Upper lobe of left lung (tissue), 6 donors: ENCODE measurements at places on chromosomes 13 and 19.

GRCh38 chr19:50780753-50781435 lies 9.3 kb upstream of the ACP4 start:
- DNase-seq, result no peak

- no peak for DNase-seq
These were observed 1.5 kb downstream of the CERS1 start for GRCh38 chr19:18894254-18895037.

- peak; percentile 25 for DNase-seq
These were observed 69.2 kb downstream of the TEX26 start for GRCh38 chr13:31001647-31002046.

GRCh38 chr19:39813264-39813993 lies 20.5 kb downstream of the DYRK1B start:
- no peak for DNase-seq

- no peak for DNase-seq
These were observed 23.8 kb downstream of the PRAM1 start for GRCh38 chr19:8478598-8478997.

GRCh38 chr13:76129305-76130000 lies 493.3 kb downstream of the LMO7 start:
- no peak for DNase-seq

DNA sequence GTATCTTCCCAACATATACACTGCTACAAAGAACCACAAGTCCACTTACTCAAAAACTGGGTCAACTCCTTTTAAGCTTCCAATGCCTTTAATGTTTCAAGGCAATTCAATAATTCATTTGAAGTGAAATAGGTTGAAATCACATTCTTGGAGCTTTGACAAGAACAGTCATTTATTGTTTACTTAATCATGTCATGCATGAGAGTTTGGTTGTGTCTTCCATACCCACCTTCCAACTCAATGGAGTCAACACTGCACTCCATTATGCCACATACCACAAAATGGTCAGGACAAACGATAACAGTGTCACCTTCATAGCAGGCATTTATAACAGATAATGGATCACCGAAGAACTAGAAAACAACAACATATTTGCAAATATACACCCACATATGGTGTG lies 506.3 kb downstream of the UQCRFS1 start:
- no peak for DNase-seq

DNA sequence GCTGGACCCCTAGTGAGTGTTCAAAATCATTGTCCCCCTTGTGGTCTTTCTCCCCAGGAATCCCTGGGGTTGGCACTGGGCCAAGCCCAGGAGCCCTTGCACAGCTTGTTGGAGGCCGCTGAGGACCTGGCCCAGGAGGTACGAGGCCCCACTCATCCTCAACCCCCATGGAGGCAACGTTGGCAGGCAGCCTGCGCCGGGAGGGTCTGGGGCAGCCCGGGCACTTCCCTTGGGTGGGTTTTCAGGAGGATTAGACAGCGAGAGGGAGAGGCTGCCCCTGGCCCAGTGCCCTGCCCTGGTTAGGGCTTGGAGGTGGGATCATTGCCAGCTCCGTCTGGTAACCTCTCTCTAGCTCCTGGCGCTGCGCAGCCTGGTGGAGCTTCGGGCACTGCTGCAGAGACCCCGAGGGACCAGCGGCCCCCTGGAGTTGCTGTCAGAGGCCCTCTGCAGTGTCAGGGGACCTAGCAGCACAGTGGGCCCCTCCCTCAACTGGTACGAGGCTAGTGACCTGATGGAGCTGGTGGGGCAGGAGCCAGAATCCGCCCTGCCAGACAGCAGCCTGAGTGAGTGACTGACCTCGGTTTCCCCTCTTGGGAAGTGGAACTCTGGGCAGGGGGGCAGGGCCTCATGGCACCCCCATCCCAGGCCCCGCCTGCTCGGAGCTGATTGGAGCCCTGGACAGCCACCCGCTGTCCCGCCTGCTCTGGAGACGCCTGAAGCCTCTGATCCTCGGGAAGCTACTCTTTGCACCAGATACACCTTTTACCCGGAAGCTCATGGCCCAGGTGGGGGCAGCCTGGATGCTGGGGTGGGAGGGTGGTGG lies 3.0 kb downstream of the ABCA7 start:
- DNase-seq, result peak; percentile 75

- DNase-seq, result no peak
These were observed 15.7 kb downstream of the TJP3 start for GRCh38 chr19:3723883-3724282.

DNA sequence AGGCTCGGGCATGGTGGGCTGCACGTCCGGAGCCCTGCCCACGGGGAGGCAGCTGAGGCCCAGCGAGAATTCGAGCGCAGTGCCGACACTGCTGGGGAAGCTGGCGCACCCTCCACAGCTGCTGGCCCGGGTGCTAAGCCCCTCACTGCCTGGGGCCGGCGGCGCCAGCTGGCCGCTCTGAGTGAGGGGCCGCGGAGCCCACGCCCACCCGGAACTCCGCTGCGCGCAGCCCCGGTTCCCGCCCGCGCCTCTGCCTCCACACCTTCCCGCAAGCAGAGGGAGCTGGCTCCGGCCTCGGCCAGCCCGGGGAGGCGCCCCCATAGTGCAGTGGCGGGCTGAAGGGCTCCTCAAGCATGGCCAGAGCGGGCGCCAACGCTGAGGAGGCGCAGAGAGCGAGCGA lies 2080.4 kb downstream of the PCDH9 start:
- no peak for DNase-seq

- no peak for DNase-seq
These were observed 921 bp upstream of the POLD1 start for GRCh38 chr19:50383001-50383851.
